IPS DF 19.7 (cell line): ENCODE measurements at places on chromosomes 16 and 17.

GRCh38 chr16:50188619-50189136, 35.6 kb downstream of the TENT4B start:
- DNase-seq: no peak

DNA sequence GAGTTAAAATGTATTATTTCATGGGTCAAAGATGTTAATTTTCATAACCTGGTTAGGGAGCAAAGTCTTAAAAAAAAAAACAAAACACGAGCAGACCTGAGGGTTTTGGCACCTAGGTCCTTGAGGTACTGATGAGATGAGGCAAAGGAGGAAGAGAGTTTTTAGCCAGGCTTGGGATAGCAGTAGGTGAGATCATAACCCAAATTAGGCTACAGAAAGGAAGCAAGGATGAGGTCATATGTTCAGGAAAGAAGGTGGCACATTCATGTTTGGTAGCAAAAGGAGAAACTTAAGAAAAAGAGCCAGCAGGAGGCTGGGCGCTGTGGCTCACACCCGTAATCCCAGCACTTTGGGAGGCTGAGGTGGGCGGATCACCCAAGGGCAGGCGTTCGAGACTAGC, 2.8 kb downstream of the ATXN1L start:
- DNase-seq: no peak

DNA sequence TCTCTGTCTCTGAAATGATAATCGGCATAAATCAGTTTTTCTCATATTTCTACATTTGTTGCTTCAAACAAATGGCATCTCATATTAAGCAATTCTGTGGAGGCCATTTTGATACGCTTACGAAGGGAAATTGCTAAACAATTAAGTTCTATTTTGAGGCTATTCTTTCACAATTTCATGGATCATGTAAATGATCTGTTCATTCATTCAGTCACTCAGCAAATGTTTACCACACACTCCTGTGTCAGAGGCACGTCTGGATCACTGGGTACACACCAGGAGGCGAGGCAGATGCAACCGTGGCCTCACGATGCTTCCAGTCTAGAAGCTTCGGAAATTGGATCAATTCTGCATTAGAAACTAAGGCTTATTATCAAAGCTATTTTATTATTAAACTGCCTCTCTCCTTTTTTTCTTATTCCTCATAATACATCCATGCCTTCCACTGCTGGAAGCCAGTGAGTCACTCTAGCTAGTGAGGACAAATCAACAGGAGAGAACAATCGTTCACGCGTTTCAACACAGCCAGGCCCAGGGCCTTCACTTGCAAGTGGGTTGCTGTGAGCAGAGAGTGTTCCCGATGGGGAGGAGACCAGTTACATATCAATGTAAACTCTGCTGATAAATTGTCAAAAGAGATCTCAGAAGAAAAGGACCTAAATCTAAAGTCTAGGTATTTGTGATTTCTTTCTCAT, 11.3 kb upstream of the SLC39A11 start:
- DNase-seq: no peak

DNA sequence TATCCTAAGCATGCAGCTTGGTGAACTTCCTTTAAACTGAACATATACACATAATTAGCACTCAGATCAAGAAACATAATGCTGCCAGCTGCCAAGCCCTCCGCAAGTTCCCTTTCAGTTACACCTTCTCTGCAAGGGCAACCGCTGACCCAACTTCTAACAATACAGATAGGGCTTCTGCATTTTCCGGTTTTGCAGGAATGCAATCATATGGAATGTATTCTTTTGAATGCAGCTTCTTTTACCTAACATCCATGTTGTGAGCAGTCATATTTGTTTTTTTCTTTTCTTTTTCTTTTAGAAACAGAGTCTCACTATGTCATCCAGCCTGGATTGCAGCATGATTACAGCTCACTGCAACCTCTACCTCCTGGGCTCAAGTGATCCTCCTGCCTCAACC, 110.7 kb downstream of the GSG1L start:
- no peak for DNase-seq

- no peak for DNase-seq
Measured at GRCh38 chr16:4795828-4796572, 831 bp downstream of the SMIM22 start.

- DNase-seq: no peak
Measured at GRCh38 chr17:8580952-8581658, 49.4 kb downstream of the MYH10 start.
